ENCODE measurements at places on chromosomes 3 and 15.

DNA sequence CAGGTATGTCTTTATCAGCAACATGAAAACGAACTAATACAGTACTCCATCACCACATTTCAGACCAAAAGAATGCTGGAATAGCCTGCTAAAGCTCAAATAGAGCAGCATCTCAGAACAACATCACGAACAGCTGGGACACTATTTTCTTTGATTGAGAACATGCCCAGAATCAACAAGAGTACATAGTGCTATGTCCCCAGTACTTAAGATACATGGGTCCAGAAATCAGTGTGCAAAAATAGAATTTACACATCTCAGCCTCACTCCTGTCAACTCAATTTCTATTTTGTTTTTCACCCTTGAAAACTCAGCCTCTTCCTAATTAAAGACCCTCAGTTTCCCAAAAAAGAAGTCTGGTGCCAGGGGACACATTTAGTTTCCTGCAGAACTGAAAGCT lies 753.9 kb downstream of the AGBL1 start:
- no peak for DNase-seq

DNA sequence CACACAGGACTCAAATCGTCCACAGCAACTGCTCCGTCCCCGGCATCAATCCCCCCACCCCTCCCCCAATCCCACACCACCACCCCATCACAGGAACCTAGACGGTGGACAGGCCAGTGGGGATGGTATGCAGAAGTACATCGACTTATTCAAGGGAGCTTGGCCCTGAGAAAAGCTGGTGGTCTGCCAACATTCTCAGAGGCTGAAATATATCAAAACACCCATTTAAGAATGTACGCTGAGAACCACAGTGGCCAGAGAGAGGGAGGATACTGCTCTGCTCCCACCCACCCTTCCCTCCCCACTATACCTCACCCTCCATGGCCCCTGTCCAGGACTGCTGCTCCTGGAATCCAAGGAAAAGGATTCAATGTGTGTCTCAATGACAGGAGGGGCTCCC lies 12.4 kb upstream of the USP3 start:
- no peak for DNase-seq

- no peak for DNase-seq
Measured at GRCh38 chr15:68677996-68678395, 99.2 kb downstream of the CORO2B start.

GRCh38 chr3:72463083-72463482 lies 385.2 kb downstream of the SHQ1 start:
- no peak for DNase-seq

GRCh38 chr15:24848050-24848449 lies 106.7 kb upstream of the SNRPN start:
- no peak for DNase-seq

DNA sequence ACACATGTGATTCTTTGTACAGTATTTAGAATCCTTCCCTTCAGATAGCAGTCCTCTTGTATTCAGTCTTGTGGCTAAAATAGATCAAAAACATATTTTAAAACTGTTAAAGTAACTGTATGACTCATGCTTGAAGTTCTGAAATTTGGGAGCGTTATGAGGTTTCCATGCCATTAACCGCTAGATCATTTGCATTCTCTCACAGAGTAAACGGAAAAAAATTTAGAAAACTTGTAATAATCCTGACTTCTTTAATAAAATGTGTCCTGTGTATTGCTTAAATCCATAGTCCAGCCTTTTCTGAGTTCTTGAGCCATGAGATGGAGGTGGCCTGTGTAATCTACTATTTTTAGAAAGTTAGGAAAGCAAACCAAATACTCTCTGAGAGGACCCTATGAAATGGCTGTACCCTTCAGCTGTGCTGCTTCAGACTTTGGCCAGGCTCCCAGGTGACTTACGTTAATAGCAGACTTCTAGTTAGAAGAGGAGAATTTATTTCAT lies 33.8 kb downstream of the MBNL1 start:
- DNase-seq, result peak; percentile 32

- no peak for DNase-seq
Measured at GRCh38 chr3:21100656-21101359, 650.2 kb downstream of the ZNF385D start.

- no peak for DNase-seq
Measured at GRCh38 chr3:72178463-72179106, 393.6 kb upstream of the PROK2 start.

All from Kasumi-1 (cell line).